ENCODE measurements at places on chromosomes 4 and X.

- no peak for DNase-seq
These were observed 23.9 kb downstream of the UBE2K start for GRCh38 chr4:39721788-39722187.

DNA sequence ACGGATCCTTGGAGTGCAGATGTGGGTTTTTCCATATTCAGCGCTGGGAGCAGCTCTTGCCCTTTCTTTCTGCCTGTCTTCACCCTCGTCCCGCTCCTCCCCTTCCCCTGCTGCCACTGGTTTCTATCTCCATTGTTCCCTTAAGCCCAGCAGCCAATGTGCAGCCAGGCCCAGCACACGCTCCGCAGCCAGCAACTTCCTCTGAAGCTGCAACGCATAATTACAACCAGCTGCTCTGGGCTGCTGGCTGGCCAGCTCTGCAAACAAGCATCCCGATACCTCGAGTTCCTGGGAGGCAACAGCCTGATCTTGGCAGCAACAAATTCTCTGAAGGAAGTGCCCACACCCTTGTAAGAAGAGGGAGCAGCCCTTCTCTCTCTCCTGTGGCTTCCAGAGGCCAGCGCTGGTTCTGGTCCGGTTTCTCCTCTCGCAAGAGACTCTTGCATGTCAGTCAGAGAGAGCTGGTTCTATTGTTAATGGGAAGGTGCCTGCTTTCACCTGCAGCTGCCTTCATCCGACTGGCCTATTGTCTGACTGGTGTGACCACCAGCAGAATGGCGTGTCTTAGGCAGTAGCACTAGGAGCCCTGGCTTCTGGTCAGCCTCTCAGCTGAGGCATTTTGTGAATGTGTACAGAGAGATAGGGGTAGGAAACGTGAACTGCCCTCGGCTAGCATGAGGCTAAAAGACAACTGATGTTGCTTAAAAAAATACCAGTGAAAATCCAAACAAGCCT, 83.8 kb upstream of the MAML3 start:
- DNase-seq = peak; percentile 89

DNA sequence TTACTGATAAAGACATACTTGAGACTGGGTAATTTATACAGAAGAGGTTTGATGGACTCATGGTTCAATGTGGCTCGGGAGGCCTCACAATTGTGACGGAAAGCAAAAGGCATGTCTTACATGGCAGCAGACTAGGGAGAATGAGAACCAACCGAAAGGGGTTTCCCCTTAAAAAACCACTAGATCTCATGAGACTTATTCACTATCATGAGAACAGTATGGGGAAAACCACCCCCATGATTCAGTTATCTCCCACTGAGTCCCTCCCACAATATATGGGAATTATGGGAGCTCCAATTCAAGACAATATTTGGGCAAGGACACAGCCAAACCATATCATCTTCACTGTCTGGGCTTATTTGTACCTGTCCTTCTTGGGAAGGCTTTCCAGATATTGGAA, 22.8 kb upstream of the MUC7 start:
- DNase-seq = no peak

- DNase-seq = no peak
These were observed 1408.0 kb downstream of the PCDH18 start for GRCh38 chr4:136124251-136124745.

GRCh38 chr4:8122746-8123145, 35.9 kb downstream of the ABLIM2 start:
- no peak for DNase-seq

DNA sequence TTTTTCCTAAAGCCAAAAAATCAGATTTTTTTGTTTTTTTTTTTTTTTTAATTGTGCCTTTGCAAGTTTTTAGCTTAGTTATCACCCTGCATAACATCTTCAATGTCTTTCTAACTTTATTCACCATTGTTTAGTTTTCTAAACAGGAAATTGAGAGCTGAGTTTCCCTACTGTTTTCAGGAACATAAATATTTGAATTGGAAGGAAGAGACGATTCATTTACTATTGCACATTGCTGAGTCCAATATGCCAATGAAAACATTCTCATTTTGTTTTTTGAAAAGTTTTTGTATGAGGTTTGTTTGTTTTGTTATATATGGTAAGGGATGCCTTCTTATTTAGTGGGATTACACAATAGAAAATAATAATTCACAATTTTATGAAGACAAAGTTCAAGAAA, 148.4 kb downstream of the ANKRD50 start:
- DNase-seq = no peak

DNA sequence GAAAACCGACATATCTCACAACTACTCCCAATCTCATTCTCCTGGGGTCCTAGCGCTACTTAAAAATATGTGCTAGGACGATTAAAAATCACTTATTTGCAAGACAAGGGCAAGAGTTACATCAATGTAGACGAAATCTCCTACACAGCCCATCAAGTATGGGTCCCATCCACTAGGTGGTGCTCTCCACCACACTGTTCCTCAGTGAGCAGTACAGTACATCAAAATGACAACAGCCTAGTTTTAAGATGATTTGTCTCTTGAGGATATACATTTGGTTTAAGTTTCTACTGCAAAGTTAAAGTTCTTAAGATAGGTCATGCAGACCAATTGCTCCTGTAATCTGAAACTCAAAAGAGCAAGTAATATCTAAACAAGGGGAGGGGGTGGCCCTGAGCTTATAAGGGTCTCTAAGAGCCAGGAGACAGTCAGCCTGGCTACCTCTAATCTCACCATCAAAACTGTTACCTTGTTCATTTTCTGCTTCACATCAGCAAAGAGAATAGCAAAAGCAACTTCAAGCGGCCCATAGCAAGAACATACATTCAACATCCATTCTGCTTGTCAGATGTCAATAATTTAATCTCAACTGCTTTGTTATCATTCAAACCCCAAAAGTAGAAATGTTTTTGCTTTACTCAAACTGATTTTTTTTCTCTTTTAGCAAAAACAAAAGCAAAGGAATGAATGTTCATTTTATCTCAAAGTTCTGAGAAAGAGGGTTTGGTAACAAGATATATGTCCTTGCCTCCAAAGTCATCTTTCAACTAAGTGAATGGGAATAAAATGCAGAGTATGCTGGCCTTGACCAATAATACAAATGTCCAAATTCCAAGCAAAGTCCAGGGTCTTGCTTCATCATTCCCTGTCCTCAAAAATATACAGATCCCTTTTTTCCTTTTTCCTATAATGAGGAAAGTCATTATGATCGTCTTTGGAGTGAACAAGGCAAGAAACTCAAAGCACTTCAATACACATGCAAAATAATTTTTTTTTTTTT, 53.1 kb downstream of the STX18 start:
- DNase-seq = peak; percentile 53

DNA sequence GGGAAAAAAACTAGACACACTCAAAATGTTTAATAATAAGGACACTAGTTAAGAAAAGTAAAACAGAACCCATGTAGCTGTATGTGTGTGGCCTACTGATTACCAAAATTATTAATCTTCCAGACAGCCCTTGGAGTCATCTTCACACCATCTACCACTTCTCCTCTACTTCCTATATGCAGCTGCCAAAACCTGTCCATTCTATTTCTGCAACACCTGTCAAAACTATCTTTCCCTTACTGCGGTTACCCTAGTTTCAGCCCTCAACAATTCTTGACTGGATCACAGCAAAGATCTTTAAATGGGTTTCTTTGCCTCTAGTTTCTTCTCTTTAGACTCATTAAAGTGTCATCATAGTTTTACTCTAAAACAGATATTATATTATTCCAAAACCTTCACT, 72.6 kb downstream of the GPR82 start:
- DNase-seq = no peak

DNA sequence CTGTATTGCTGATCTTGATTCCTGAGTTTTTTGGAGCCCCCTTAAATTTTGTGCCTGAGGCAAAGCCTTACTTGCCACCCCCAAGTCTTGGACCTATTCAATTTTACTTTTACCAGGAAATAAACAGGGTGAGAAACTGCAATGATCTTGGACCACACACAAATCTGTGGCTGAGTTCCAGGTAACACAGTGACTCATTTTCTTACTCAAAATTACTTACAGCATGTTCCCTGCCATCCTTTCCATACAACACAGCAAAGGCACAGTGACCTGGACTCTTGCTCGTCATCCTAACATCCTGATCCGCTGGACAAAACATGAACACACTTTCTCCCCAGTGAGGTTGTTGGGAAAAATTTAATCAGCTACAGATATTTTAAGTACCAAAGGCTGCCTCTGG, 60.7 kb upstream of the S100G start:
- DNase-seq = no peak

DNA sequence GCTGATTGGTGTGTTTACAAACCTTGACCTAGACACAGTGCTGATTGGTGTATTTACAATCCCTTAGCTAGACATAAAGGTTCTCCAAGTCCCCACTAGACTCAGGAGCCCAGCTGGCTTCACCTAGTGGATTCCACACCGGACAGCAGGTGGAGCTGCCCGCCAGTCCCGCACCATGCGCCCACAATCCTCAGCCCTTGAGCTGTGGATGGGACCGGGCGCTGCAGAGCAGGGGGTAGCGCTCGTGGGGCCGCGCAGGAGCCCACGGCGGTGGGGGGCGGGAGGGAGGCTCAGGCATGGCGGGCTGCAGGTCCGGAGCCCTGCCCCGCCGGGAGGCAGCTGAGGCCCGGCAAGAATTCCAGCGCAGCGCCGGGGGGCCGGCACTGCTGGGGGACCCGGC, 30.7 kb downstream of the MEPE start:
- no peak for DNase-seq

DNA sequence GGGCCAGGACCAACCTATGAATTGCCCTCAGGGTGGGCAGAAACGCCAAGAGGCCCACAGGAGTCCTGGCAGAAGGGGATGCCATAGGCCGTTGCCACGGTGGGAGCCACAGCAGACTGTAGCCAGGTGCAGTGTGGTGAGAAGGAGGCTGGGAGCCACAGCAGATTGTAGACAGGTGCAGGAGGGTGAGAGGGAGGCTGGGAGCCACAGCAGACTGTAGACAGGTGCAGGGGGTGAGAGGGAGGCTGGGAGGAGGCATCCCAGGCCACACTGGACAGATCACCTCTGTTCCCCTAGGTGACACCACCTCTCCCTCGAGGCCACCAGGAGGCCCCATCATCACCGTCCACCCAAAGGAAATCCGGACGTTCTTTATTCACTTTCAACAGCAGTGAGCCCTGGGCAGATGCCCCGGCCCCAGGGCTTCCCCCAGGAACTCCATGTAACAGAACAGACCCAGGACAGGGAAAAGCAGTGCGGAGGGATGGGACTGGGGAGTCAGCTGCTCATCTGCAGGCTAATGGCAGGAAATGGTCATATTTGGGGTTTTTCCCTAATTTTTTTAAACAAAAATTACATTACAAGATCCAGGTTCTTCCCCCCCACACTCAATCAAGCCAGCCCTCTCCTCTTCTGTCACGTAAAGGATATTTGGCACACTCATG, 19.5 kb upstream of the MRFAP1 start:
- no peak for DNase-seq

DNA sequence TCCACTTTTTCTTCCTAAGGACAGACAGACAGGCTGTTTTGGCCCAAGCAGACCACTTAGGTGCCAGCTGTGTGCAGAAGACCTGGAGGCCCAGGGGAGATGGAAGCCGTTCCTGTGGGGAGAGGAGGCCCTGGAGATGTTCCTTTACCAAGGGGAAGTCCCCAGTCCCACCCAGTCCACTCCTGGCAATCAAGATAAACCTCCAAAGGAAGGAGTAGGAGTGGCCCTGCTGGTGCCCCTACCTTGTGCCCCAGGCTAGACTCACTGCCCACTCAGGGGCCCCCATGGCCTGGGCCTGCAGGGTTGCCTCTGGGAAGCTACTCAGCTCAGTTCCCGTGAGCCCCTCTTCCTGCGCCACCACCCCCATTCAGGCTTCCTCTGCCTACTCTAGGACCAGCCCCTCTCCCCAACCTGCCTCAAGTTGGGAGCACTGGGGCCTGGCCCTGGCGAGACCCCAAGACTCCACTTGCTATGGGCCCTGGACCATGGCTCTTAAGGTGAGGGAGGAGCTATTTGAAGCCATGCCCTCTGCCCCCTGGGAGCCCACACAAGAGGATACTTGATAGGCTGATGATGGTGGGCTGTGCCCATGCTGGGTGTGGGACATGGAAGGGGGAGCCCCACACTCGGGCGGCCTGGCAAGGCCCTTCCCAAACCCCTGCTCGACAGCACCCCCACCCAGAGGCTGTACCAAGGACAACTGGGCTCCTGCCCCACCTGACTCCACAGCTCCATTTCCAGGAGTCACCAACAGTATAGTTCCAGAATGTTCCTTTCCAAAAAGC, 24.8 kb upstream of the RNF4 start:
- no peak for DNase-seq

- DNase-seq = no peak
These were observed 35.6 kb downstream of the COL25A1 start for GRCh38 chr4:109266891-109267290.

- no peak for DNase-seq
These were observed 24.8 kb upstream of the CYBB start for GRCh38 chrX:37755025-37755424.

DNA sequence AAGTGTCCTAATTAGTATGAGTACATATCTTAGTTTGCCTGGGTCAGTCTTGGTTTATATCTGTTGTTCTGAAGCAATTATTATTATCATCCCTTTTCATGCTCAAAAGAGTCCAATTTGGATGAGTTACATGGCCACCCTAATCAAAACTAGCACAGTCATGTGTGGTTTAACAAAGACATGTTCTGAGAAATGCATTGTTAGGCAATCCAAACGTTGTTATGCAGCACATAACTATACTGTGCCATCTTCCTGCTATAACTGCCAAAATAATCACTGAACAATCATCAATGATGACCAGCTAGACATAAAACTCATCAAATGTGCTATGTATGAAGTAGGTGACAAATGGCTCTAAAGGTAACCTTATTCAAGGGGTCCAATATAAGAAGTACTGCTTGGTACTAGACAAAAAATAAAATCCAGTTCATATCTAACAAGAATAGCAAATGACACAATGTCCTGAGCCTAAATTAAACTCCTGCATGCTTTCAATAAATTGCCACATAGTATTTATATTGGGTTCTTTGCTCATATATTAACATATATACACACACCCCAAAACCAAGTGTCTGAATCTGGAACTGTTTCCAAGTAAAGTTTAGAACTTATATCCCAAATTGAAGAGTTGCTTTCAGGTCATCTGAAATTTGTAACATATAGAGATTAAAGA, 41.9 kb downstream of the CNOT6L start:
- DNase-seq = no peak

- peak; percentile 14 for DNase-seq
These were observed 159.3 kb downstream of the PALLD start for GRCh38 chr4:168656055-168656660.

DNA sequence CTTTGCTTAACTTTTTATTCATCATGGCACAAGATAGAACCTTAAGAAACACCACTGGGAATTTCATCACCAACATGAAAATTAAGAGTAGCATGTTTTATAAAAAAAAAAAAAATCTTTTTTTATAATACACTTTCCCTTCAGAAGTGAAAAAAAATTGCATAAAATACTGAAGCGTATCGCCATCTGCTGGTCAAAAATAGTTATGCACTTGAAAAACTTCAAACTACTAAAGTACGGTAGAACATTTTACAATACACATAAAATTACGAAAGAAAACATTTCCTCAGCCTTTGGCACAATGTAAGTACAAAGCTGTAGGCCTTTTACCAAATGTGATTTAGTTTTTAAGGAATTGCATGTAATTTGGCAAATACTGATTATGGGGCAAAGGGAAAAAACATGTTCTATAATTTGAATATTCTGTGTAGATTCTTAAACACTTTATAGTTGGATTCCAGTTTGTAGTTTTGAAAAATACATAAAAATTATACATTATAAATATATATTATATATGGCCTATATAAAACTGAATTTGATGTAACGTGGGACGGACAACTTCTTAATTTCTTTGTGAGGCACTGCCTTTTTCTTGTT, 26.5 kb downstream of the HCCS start:
- DNase-seq = peak; percentile 14

All from NCI-H1694 (cell line).